ENCODE measurements at places on chromosomes 3 and 15.

DNA sequence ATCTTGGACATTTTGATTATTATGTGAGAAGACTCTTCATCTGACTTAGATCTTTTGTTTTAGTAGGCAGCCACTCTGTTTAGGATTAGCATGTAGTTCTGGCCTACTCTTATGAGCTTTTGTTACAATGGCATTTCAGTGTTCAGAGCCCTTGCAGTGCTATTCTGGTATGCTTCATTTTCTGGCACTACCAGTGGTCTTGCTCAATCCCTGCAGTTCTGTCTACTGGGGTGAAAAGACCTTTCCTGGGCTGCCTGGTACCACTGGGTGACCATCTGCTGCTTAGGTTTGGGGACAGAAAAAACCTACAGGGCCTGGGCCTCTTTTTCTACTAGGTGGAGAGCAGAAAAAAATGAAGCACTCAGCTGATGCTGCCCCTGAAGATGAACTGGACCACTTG, 42.5 kb downstream of the IL16 start:
- DNase-seq = no peak

DNA sequence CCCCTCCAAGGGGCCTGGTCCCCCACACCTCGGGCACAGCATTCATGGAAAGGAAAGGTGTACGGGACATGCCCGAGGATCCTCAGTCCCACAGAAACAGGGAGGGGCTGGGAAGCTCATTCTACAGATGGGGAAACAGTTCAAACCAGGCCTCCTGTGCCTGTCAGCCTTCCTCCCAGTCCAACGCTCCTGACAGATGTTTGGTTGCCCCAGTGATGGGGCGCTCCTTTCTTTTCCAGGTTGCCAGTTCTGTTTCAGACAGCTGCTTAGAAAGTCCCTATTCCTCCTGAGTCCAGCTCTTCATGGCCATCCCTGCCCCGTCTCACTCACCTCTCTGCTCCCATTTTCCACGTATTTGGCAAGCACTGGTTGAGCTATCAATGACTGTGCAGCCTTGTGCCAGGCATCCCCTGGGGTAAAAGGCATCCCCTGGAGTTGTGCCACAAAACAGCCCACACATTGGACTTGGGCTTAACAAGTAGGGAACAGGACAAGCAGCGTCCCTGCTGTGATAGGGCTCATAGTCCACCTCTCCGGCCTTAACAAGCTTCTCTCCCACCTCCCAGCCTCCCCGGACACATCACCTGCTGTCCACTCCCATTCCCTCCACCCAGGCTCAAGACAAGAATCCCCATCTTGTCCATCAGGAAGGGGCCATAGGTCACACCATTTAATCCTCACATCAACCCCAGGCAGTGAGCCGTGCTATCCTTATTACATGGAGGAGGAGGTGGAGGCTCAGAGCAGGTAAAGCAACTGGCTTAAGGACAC, 6.6 kb downstream of the OXTR start:
- no peak for DNase-seq

DNA sequence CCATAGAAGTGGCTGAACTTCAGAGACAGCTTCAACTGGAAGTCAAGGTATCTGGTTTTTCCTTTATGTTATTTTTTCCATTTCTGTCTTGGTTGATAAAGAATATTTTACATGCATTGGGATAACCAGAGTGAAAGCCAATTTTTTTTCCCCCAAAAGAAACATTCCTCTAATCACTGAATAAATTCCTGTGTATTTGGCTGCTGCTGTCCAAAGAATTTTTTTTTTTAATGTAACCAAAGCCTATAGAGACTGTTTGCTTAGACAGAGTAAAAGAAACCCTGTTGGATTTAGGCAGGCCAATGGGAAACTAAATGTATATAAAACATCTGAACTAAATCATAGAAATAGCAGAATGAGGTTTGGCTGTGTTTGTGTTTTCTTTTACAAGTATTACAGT, 75.2 kb downstream of the CGNL1 start:
- no peak for DNase-seq

- DNase-seq = no peak
Observed at GRCh38 chr15:66862111-66862939, 160.3 kb downstream of the SMAD6 start.

GRCh38 chr3:98655666-98656065, 62.3 kb upstream of the CPOX start:
- DNase-seq = no peak

- no peak for DNase-seq
Observed at GRCh38 chr3:72593881-72594397, 254.3 kb downstream of the SHQ1 start.

DNA sequence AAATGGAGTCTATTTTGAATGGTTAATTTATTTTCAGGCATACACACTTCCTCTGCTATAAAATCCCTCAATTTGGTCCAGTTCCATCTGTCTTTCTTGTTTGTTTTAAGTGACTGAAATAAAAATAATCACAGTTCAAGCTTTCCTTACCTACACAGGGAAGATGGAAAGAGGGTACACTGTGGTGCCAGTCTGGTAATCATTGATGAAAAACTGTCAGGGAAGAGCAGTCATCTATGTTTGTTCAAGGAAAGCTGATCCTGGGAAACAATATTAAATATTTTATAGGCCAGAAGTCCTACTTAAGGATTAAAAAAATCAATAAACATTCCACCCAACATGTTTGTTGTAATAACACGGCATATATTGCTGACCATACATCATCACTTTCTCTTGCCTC, 115.2 kb upstream of the KCNMB2 start:
- DNase-seq = peak; percentile 57

DNA sequence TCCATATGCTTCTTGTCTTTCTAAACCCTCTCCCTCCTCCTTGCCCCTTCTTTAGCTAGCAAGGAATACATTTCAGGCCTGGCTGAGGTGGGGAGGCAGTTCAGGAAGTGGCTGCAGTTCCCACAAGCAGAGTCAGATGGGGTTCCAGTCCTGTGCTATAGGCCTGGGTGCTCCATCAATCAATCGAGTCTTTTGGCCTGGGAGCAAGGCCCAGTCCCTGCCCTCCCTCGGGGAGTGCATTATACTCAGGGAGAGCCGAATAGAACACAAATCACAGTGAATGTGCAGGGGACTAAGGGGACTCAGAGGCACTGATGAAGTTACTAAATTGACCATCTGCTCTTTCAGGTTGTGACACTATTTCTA, 58.0 kb upstream of the HERC1 start:
- DNase-seq = no peak

- DNase-seq = no peak
Observed at GRCh38 chr15:49380912-49381311, 42.1 kb upstream of the FGF7 start.

- DNase-seq = no peak
Observed at GRCh38 chr3:167662919-167663400, 9.2 kb upstream of the WDR49 start.

DNA sequence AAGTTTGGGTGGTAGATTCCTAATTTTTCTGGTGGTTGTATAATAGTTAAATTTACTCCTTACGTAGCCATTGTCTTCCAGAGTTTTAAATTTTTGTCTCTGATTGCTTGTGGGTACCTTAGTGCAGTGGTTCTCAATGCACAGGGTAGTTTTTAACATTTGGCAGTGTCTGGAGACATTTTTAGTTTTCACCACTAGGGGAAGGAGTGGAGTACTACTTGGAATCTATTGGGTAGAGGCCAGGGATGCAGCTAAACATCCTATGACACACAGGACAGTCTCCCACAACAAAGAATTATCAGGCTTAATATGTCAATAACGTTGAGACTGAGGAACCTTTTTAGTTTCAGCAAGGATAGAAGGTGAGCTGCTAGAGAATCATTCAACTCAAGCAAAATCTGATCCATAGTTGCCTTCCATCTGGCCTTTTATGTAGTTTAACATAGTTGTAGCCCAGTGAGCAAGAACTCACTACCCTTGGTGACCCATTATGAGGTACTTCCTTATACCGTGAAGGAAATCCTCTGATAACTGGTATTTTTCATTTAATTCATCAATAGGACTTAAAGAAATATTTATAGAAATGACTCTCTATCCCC, 8.6 kb upstream of the STX19 start:
- peak; percentile 23 for DNase-seq

DNA sequence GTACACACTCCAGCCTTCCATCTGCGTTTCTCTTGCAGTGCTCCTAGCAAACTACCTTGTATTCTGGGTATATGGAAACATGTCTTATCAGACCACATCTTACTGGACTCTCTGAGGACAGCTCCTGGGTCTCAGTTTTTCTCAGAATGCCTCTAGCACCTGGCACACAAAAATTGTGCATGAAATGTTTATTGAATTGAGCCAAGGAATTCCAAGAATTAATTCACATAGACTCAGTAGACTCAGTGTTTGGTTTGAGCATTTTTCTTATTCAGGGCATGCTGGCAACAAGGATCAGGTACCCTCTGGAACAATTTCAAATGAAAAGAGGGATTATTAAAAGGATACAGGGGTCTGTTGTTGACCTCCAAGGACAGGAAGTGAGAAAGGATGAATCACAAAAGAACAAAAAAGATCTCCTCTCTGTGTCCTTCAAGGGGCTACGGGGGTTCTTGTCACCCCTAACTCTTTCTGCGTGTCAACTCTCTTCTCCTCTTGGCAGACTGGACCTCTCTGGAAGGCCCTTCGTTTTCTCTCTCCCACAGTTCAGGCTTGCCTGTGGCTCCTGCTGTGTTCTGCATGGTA, 270.0 kb upstream of the HES1 start:
- no peak for DNase-seq

GRCh38 chr3:164326714-164327113, 751.6 kb downstream of the SI start:
- no peak for DNase-seq

DNA sequence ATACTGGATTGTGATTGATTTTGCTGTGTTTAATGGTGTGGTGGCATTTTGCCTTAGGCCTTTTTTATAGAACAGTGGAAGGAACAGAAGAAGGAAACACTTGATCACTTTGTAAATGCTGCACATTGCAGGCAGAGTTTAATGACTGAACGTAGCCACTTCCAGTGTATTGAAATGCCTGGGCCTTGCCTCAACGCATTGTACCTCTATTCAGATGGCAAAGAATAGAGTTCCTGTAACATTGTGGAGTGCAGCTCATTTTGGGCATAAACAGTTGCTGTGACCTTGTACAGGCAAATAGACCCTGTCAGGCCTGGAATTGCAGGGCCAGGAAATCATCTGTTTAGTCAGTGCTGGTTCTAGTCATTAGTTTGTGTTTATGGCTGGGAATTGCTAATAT, 225.0 kb downstream of the EPHA3 start:
- DNase-seq = no peak

DNA sequence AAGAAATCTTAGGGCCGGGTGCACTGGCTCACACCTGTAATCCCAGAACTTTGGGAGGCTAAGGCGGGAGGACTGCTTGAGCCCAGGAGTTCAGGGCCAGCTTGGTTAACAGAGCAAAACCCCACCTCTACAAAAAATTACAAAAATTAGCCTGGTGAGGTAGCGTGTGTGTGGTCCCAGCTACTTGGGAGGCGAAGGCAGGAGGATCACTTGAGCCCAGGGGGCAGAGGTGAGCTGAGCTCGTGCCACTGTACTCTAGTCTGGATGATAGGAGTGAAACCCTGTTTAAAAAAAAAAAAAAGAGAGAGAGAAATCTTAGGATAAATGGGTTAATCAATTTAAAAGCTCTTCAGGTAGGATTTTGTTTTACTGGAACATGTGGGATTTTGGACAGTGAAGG, 31.2 kb upstream of the DUT start:
- no peak for DNase-seq

DNA sequence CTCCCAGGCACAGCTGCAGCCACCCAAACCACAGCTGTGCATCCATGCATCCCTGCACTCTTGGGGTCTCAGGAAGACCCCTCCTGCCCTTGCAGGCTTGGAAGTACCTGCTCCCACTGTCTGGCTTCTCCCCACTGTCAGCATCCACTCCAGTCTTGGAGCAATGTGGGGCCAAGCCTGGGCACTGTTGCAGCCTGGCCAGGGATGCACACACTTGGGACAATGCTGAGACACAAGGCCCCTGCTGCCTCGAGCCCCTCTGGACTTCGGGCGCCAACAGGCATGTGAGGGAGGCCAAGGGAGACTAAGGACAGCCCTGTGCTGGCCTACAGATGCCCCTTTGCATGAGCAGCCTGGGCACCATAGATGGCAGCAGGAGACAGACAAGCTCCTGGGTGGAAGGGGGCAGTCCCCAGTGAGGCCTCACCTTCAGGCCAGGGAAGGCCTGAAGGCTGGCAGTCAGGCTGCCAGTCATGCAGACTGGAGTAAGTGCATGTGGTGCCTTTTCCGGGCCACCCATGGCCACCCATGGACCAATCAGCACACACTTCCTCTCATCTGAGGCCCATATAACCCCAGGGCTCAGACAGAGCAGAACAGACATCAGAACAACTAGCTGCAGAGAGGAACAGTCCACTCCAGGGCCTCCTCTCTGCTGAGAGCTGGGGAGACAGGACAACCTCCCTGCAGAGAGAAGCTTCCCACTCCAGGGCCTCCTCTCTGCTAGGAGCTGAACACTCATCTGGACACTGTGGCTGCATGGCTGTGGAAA, 219.0 kb downstream of the VGLL3 start:
- no peak for DNase-seq

- DNase-seq = no peak
Observed at GRCh38 chr3:156218353-156218744, 98.0 kb downstream of the KCNAB1 start.

DNA sequence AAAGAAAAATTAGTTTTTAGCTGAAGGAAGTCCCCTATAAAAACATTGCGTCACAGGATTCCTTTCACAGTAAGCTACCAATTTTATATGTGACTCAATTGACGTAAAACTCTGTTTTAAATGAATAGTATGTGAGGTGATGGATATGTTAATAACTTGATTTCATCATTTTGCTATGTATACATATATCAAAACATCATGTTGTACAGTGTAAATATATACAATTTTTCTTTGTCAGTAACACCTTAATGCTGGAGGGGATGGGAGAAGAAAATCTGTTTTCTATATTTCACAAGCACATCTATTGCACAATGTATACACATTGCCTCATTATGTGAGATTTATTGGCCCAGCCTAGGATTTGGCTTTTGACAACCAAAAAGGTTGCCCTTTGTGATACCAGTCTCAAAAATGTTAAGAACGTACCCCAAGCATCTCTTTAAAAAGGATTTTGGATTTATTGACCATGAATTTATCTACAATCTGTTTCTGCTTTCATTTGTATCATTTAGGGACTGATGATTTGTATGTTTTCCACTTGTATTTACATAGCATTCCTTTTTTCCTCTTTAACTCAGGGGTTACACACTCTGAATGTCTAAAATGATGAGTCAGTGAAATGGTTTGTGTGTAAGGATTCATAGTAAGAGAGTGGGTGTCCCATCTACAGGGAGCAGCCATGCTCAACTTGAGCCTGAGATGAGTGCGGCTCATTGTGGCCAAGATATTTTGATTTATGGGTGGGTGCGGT, 62.6 kb downstream of the CRTC3 start:
- DNase-seq = no peak

- no peak for DNase-seq
Observed at GRCh38 chr3:61449327-61450040, 111.9 kb upstream of the PTPRG start.

DNA sequence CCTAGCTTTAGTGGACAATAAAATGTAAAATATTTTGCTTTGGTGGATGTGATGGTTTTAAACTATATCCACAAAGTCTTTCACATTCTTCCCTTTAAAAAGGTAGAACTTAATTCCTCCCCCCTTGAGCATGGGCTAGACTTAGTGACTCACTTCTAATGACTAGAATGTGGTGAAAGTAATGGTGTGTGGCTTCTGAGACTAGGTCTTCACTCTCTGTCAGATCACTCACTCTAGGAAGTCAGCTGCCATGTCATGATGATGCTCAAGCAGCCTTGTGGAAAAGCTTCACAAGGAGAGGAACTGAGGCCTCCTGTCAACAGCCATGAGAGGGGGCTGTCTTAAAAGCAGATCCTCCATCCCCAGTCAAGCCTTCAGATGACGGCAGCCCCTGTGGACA, 4.2 kb downstream of the LRRC2 start:
- DNase-seq = no peak
